WTC11 (cell line): ENCODE measurements at places on chromosomes 1 and 21. TPM values are rescaled to one million over a fixed set of nuclear protein-coding genes. Genes with fewer than 3 reads are reported as not detected.

GRCh38 chr1:105664495-105664894, 1392.0 kb upstream of the PRMT6 start:
- H3K4me1 ChIP-seq, result no peaks in the 10 kb centered on the region
- no peak overlapping the region for H3K4me3 ChIP-seq
- no peaks in the 10 kb centered on the region for H3K36me3 ChIP-seq
- H3K27ac ChIP-seq, result no peak overlapping the region
- DNase-seq, result no peak
- H3K27me3 ChIP-seq, result no peaks in the 10 kb centered on the region

- H3K4me3 ChIP-seq, result no peak overlapping the region
- H3K27ac ChIP-seq, result no peak overlapping the region
- no peak for DNase-seq
Observed at GRCh38 chr1:228777236-228777635, 42.0 kb downstream of the RHOU start.

DNA sequence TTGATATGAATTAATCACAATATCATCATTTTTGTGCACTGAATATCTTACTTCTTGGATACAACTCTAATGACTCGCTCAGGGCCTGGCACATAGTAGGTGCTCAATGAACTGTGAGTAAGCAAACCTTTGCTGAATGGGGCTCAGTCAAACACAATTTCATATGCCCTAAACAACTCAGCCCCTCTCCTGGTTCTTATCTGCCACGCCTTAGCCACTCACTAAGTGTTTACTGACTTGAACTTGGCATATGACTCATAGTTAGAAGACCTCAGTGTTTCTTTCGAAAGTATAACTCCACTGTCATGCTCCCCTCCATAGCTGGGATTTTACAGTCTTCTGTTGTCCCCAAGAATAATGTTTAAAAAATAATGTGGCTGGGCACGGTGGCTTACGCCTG, 4.8 kb upstream of the IFNLR1 start:
- H3K36me3 ChIP-seq, result no peaks in the 10 kb centered on the region
- H3K4me3 ChIP-seq, result no peak overlapping the region
- DNase-seq, result no peak
- H3K27ac ChIP-seq, result no peak overlapping the region
- H3K27me3 ChIP-seq, result no peaks in the 10 kb centered on the region; the same call in 1 of the 2 replicates

DNA sequence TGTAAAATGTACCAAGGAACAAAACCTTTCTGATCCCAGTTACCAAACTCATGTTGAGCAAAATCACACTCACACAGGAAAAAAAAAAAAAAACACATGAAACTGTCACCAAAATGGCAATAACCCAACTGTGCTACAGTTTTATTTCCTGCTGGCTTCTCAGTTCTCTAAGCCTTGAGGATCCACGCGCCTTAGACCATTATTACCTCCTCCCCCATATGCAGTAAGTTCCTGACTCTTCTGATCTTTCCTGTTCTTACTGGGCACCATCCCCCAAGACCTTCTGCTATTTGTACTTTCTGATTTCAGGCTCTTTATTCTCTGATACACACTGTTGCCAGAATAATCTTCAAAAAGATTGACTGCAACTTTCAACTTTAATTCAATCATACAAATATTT, 79.6 kb downstream of the SLC45A1 start:
- DNase-seq, result no peak
- H3K27ac ChIP-seq, result peak overlapping the region; percentile 68
- no peaks in the 10 kb centered on the region for H3K27me3 ChIP-seq
- H3K4me1 ChIP-seq, result peaks cover 53% of the 10 kb centered on the region
- H3K36me3 ChIP-seq, result peaks cover 6% of the 10 kb centered on the region; the same call in 1 of the 2 replicates

DNA sequence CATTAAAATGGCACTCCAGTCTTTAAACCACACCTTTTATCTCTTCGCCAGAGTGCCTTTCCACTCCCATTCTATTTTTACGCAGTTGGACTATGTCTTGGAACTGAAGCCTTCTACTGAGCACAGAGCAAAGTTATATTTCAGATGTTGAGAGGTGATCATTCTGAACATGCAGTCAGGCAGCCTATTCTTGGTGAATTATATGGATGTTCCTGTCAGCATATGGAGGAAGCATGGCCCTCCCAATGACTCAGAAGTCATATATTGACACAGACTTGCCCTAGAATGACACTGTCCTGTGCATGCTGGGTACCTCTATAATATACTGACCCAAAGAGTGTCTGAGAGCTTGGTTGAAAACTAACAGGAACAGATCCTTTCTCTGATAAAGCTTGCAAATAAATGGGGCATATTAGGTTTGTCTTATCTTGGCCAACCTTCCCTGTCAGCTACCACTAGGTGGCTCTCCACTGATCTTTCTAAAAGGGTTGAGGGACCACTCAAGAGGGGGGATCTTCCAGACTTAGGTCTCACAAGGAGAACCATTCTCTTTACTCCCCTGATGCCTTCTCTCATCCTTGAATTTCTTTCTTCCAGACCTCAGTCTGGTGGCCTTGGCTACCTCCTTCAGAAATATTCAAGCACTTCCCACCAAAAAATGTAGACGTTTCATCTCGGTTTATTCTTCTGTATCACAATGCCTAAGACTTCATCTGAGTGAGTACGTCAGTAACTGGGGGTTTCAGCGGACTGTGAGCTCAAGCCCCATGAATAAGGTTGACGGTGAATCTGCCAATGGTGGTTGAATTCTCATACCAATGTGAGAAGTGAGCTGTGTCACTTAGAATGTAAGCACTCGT, 11.8 kb upstream of the ALG14 start:
- no peak overlapping the region for H3K4me3 ChIP-seq
- H3K27ac ChIP-seq, result no peak overlapping the region
- no peaks in the 10 kb centered on the region for H3K36me3 ChIP-seq
- no peaks in the 10 kb centered on the region for H3K27me3 ChIP-seq

DNA sequence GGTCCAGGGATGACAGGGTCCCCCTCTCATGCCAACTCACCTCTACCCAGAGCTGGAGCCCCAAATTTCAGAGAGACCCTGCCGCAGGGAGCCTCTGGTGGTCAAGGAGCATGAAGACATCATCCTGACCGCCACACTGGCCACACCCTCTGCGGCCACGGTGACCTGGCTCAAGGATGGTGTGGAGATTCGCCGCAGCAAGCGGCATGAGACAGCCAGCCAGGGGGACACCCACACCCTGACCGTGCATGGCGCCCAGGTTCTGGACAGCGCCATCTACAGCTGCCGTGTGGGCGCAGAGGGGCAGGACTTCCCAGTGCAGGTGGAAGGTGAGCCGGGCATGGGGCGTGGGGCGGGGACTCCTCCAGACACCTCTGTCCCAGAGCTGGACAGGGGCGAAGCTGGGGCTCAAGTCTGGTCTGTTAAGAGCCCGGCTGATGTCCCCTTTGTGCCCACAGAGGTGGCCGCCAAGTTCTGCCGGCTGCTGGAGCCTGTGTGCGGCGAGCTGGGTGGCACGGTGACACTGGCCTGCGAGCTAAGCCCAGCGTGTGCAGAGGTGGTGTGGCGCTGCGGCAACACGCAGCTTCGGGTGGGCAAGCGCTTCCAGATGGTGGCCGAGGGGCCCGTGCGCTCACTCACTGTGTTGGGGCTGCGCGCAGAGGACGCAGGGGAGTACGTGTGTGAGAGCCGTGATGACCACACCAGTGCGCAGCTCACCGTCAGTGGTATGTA, 66.0 kb downstream of the OBSCN start:
- no peak overlapping the region for H3K4me3 ChIP-seq
- H3K27me3 ChIP-seq, result peaks cover 9% of the 10 kb centered on the region
- H3K36me3 ChIP-seq, result no peaks in the 10 kb centered on the region; the same call in 1 of the 2 replicates
- peaks cover 5% of the 10 kb centered on the region; the same call in 1 of the 2 replicates for H3K4me1 ChIP-seq
- DNase-seq, result no peak

GRCh38 chr1:165228676-165229075, 127.8 kb downstream of the LMX1A start:
- DNase-seq, result peak; percentile 41
- no peak overlapping the region for H3K4me3 ChIP-seq
- H3K36me3 ChIP-seq, result no peaks in the 10 kb centered on the region
- H3K27ac ChIP-seq, result no peak overlapping the region
- peaks cover 23% of the 10 kb centered on the region for H3K27me3 ChIP-seq

- H3K4me3 ChIP-seq, result no peak overlapping the region
- peaks cover 16% of the 10 kb centered on the region for H3K36me3 ChIP-seq
- H3K27ac ChIP-seq, result no peak overlapping the region
- H3K4me1 ChIP-seq, result peaks cover 12% of the 10 kb centered on the region
Observed at GRCh38 chr1:116891396-116892079, 18.2 kb upstream of the PTGFRN start.

GRCh38 chr1:185911978-185912377, 177.8 kb downstream of the HMCN1 start:
- no peak for DNase-seq
- H3K27ac ChIP-seq, result peak overlapping the region; percentile 95
- no peaks in the 10 kb centered on the region for H3K27me3 ChIP-seq
- peaks cover 4% of the 10 kb centered on the region; the same call in 1 of the 2 replicates for H3K36me3 ChIP-seq
- H3K4me1 ChIP-seq, result peaks cover 68% of the 10 kb centered on the region

DNA sequence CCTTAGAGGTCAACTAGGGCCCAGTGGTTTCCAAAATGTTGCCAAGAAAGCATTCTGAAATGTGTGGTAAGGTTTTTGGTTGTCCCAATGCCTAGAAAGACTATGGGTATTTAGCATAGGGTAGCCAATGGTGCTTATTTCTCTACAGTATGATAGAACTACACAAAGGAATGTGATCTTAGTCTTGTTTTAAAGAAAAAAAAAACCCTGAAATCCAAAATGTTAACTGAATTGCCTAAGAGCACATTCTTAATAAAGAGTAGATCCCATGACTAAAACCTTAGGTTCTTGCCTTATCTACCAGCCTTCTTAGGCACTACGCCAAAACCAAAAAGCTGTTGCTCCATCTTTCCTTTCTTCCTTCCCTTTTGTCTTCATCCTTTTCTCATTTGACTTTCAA, 428.2 kb downstream of the MRPL39 start:
- peaks cover 12% of the 10 kb centered on the region for H3K4me1 ChIP-seq
- no peak overlapping the region for H3K27ac ChIP-seq
- DNase-seq, result no peak
- no peaks in the 10 kb centered on the region; the same call in 1 of the 2 replicates for H3K36me3 ChIP-seq
- no peak overlapping the region for H3K4me3 ChIP-seq
- no peaks in the 10 kb centered on the region; the same call in 1 of the 2 replicates for H3K27me3 ChIP-seq

GRCh38 chr1:216223486-216223885, 199.8 kb downstream of the USH2A start:
- H3K4me3 ChIP-seq, result no peak overlapping the region
- no peaks in the 10 kb centered on the region for H3K36me3 ChIP-seq
- no peak for DNase-seq
- H3K27ac ChIP-seq, result no peak overlapping the region

DNA sequence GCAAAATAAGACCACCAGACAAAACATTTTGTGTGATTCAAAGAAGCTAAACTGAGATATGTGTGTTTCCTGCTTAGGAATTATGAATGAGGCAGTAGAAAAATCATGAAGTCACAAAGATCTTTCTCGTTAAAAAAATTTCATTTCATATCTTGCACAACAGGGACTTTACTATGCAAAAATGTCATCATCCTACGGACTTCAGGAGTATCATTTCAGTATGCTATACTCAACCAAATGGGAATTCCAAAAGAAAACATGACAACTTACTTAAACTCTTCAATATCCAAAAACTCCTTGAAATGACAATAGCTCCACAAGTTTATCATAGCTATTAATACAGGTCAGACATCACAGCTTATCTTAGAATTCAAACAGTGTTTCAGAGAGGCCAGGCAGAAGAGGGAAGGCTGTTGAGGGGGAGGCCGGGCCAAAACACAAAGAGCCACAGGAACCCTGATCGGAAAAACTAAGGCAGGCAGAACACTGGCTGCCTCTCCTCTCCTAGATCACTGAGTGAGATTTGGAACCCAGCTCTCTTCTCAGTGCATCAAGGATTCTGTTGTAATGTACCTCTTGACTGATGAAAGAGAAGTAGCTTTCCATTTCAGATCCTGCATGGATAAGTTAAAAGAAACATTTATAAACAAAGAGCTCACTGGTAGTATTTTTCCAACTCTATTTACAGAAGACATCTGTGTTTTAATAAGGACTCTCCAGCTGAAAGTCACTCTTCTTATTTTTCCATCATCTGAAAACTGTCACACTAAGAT, 66.9 kb downstream of the TESK2 start:
- no peaks in the 10 kb centered on the region for H3K4me1 ChIP-seq
- H3K27me3 ChIP-seq, result no peaks in the 10 kb centered on the region
- no peak overlapping the region for H3K4me3 ChIP-seq
- H3K27ac ChIP-seq, result no peak overlapping the region

- peak; percentile 27 for DNase-seq
- no peak overlapping the region for H3K27ac ChIP-seq
- peak overlapping the region; percentile 82 for H3K4me3 ChIP-seq
Observed at GRCh38 chr1:109910963-109911798, 532 bp downstream of the CSF1 start.

DNA sequence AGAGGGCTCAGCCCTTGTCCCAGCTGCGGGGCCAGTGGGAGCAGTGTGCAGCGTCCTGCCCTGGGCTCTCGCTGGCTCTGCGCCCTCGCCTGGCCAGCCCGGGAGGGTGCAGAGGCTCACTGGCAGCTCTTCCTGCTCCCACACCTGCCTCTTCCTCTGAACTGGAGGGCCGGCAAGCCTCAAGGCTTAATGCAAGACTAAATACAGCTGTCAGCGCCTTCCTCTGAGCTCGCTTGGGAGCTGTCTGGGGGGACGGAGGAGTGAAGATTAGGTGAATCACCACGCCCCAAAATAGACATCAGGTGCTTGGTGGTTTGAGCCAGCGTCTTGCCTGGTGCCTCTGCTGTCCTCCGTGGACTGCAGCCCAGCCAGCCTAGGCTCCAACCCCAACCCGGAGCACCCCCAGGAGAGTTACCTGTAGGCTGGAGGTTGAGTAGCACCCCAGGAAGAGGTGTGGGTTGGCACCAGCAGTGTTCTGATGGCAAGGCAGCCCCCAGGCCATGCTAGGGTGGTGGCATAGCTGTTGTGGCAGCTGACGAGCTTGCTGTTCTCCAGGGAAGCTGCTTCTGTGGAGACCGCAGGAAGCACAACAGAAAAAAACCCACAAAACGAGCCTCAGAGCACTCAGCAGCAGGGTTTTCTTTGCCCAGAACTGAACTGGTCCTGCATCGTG, 36.9 kb downstream of the UMODL1 start:
- no peaks in the 10 kb centered on the region for H3K27me3 ChIP-seq
- H3K4me1 ChIP-seq, result peaks cover 10% of the 10 kb centered on the region
- no peak overlapping the region for H3K27ac ChIP-seq

GRCh38 chr1:207754011-207754410, 2.2 kb downstream of the CD46 start:
- no peak for DNase-seq
- H3K27me3 ChIP-seq, result no peaks in the 10 kb centered on the region
- peaks cover 52% of the 10 kb centered on the region for H3K4me1 ChIP-seq
- peak overlapping the region; percentile 24; the same call in 1 of the 2 replicates for H3K27ac ChIP-seq
- peaks cover 30% of the 10 kb centered on the region for H3K36me3 ChIP-seq

DNA sequence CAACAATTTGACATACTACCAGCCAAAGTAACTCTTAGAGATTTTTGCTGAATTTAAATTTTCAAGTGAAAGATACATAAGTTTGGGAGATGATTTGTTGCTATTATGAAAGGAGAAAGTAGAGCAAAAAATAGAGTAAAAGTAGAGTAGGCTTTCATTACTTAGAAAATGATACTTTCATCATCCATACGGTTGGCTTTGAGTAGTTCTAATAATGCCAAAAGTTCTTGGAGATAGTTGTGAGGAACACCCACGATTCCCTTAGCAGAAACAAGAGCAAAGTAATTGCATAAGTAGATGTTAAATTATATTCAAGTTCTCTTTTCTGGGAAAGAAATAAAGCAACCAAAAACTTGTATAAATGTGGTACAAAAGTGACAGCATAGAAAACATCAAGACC, 95.0 kb upstream of the VAV3 start:
- no peak overlapping the region for H3K4me3 ChIP-seq
- DNase-seq, result no peak
- no peaks in the 10 kb centered on the region for H3K27me3 ChIP-seq
- no peak overlapping the region for H3K27ac ChIP-seq
- H3K4me1 ChIP-seq, result peaks cover 24% of the 10 kb centered on the region
- H3K36me3 ChIP-seq, result peaks cover 9% of the 10 kb centered on the region

SLFNL1 gene
- 0.05 TPM in 1 of 3 replicates, not detected in the others for total RNA-seq

WNT3A gene
- 0.16 to 0.34 TPM (median 0.17 TPM) in 3 replicates for total RNA-seq

IQGAP3 gene
- total RNA-seq, result 30.8 to 33.3 TPM (median 33.3 TPM) in 3 replicates

BTBD19 gene
- 1.7 to 2.0 TPM (median 1.8 TPM) in 3 replicates for total RNA-seq

NTRK1 gene
- total RNA-seq, result 0.23 to 0.42 TPM (median 0.23 TPM) in 3 replicates

TBX15 gene
- total RNA-seq, result 0.07 to 0.11 TPM (median 0.09 TPM) in 3 replicates

ADCY10 gene
- 0.07 to 0.34 TPM in 2 of 3 replicates, not detected in the other for total RNA-seq
